ENCODE measurements at places on chromosomes 2 and 18.
A peak's percentile ranks its signal among the peaks of the same experiment; 100 is the strongest.

GRCh38 chr18:47794725-47795433, 135.6 kb downstream of the SMAD2 start:
- peak; percentile 22 for DNase-seq

- no peak for DNase-seq
Measured at GRCh38 chr2:195508139-195508455, 148.9 kb upstream of the SLC39A10 start.

- DNase-seq = no peak
Measured at GRCh38 chr2:215358312-215358845, 46.5 kb downstream of the ATIC start.

- no peak for DNase-seq
Measured at GRCh38 chr2:218832520-218832919, 917 bp upstream of the PRKAG3 start.

DNA sequence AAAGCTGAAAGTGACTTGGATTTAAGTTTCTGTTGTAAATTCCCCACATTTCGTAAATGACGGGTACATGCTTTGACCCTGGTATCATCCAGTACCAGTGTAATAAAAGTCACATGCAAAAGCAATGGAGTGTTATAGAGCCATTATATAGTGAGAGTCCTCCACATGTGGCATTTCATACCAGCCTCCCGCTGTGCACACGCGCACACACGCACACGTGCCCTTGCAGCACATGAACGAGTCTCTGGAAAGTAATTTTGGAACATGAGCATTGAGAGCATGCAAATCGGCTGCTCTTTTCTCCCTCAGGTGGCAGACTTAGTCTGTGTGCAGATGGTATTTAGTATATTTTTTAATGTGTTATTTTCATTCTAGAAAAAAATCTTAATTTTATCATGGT, 198.1 kb downstream of the ZNF407 start:
- no peak for DNase-seq

GRCh38 chr2:6214471-6214870, 522.3 kb downstream of the SOX11 start:
- DNase-seq = no peak
